Gastrocnemius medialis (tissue), 4 donors: ENCODE measurements at places on chromosomes 7 and 10.

GRCh38 chr7:398888-399287 lies 108.9 kb downstream of the FOXL3 start:
- DNase-seq, result no peak

DNA sequence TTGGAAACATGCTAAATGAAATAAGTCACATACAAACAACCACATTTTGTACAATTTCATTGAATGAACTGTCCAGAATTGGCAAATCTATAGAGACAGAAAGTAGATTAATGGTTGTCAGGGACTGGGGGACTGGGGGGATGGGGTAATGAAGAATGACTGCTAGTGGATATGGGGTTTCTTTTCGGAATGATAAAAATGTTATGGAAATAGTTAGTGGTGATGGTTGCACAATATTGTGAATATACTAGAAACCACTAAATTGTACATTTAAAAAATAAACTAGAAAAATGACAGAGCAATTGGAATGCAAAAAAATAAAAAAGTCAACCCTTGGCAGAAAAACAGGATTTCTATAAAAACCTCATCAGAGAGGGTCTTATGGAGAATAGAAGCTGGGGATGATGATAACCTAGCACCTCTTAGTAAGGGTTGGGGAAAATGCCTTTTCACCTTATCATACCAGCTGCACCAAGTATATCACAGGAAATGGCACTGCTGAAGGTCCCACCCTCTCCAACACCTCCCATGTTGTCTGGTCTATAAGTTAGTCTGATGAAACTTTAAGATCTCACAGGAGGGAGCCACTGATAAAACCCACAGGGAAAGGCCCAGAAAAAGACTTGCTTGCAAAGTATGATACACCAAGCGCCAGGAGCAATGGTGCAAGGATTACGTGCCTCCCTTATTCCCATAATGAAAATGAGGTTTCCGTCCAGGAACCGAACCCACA lies 23.1 kb upstream of the JAZF1 start:
- DNase-seq, result no peak

DNA sequence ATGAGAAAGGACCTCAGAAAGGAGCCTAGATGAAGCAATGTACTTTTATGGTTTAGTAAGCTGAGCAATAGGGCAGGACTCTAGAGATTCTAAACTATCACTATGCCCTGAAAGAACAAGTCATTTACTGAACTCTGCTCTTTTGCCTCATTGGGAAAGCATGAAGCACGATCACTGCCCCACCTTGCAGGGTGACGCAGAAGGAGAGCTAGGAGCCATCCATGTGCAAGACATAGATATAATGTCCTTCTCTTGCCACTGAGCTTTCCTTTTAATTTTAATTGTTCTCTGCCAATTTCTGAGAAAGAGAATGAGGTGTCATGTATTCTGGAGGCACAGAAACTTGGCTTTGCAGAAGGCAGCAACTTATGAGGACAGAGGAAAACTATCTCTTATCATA lies 108.3 kb downstream of the SORCS1 start:
- DNase-seq, result no peak

- DNase-seq, result no peak
Observed at GRCh38 chr7:30451539-30452279, 26.9 kb downstream of the NOD1 start.

GRCh38 chr7:40551685-40552576 lies 417.1 kb downstream of the SUGCT start:
- DNase-seq, result no peak

GRCh38 chr10:33341637-33342036 lies 7.2 kb upstream of the NRP1 start:
- no peak for DNase-seq

GRCh38 chr7:127678337-127678736 lies 26.3 kb downstream of the SND1 start:
- no peak for DNase-seq

DNA sequence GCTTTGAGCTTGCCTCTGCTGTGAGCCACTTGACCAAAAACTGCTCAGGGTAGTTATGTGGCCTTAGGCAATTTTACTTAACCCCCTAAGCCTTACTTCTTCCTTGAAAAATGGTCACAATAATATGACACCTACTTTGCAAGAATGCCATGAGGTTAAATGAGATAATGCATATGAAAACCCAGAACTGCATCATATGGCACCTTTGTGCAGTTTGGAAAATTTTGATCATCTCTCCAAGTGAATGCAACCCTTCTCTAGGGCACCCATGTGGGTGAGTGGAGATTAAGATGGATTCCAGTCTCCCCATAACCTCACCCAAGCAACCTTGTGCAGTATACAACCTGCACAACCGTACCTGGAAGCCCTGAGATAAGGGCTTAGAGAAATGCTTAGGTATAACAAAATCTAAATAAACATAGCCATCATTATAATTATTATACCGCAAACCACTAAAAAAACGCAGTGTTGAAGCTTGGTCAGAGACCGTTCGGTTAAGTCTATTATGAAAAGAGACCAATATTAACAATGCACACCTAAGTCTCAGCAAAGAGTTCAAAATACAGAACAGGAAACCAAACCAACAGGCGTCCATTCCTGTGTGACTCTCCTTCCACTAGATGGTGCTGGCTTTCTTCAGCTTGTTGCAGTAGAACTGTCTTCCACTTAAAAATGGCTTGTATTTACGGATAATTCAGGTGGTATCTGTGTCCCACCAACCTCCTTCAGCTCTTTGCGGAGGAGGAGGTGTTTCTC lies 21.0 kb upstream of the ASB15 start:
- DNase-seq, result no peak

DNA sequence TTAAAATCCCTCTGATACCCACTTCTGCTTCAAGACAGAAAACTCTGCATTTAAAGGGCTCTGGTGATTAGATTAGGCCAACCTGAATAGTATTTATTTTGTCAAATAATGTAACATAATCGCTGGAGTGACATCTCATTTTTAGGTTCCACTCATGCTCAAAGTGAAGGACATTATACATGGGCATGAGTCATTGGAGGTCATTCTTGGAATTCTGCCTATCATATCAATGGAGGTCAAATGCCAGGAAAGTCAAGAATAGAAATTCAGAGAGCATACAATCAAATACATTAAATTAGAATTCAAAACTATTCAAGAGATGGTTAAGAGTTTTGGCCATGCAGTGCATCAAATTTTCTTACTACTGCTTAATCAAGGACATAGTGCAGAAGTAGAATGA lies 50.8 kb upstream of the PRSS1 start:
- DNase-seq, result no peak

- no peak for DNase-seq
Observed at GRCh38 chr10:88537322-88537721, 45.8 kb downstream of the RNLS start.

GRCh38 chr7:116809636-116810266 lies 52.6 kb upstream of the CAPZA2 start:
- no peak for DNase-seq

GRCh38 chr7:127955051-127955531 lies 76.1 kb downstream of the LRRC4 start:
- no peak for DNase-seq

- no peak for DNase-seq
Observed at GRCh38 chr7:135756191-135756590, 7.6 kb upstream of the FAM180A start.

DNA sequence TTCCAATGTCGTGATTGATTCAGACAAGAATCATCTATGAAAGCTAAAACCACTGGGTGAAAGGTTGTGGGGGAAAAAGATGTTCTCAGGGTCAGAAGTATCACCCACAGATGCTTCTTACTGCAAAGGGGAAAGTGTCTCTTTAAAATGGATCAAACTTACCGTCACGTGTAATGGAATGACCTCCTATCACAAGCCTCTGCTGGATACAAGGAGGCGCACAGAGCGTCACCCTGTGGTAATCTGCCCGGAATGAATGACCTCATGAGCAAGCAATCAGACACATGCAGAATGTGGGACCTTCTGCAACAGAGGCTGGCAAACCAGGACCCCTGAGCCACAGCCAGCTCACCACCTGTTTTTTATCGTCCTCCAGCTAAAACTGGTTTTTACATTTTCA lies 33.0 kb downstream of the WIPF3 start:
- peak; percentile 78 for DNase-seq

DNA sequence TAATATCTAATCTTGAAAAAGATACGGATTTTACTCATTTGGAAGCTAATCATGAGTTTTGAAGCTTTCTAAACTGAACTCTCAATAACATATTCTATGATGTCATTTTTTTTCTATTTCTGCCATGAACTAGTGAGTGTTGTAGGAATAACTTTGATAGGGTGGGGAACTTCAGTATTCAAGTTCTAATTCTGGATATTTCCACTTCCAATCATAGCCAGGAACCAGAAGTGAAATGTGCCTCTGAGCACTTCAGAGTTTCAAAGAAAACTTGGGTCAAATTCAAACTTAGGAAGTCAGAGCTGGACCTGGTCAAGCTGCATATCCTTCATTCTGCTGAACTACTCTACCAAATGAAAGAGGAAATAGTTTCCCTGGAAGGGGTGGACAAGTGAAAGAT lies 847 bp downstream of the AGMO start:
- DNase-seq, result no peak

- no peak for DNase-seq
Observed at GRCh38 chr7:107233-107632, 85.1 kb upstream of the FAM20C start.

DNA sequence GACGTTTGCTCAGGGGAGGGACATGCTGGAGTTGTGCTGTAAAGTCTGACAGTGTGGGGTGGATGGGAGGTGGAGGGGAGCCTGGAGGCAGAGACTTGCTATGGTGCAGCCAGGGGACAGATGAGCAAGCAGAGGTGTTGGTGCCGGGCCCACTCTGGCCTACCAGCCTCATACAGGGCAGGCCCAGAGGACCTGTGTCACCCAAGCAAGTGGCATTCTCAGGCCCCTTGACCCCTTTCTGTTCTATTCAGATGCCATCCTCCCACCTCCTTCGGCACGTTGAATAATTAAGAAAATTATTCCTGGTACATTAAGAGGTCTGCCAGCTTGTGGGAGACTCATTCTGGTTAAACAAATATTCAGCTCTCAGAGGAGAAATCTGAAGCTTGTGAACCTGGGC lies 8.5 kb downstream of the WDFY4 start:
- DNase-seq, result no peak

GRCh38 chr10:51950371-51950995 lies 251.1 kb upstream of the CSTF2T start:
- DNase-seq, result peak; percentile 17

- DNase-seq, result no peak
Observed at GRCh38 chr10:62045765-62046521, 144.4 kb downstream of the ARID5B start.
